ENCODE measurements at places on chromosomes 13 and 19.

DNA sequence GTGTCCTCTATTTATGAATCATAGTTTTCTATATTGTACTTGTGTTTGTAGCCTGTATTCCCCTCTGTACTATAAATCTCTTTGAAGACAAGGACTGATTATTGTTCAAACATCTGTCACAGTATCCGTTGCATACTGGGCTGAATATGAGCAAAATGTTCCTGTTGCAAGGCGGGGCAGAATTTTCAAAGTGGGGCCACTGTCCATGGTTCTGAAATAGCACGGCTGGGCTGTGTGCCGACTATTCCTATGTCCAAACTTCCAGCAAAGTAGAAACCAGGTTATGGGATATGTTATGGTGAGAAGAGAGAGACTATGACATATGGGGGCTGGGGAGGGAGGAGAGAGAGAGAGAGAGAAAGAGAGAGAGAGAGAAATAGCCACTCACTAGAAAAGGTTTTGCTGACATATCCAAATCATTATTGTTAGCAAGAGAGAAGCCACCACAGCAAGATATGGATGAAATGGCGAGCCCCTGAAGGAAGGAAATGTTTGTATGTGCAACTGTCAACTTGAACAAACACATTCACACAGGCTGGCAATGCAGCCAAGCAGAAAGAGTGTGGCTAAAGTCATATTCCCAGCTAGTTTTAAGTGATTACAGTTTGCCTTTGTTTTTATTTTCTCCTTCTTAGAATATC, 107.0 kb upstream of the GPR12 start:
- DNase-seq, result peak; percentile 36

DNA sequence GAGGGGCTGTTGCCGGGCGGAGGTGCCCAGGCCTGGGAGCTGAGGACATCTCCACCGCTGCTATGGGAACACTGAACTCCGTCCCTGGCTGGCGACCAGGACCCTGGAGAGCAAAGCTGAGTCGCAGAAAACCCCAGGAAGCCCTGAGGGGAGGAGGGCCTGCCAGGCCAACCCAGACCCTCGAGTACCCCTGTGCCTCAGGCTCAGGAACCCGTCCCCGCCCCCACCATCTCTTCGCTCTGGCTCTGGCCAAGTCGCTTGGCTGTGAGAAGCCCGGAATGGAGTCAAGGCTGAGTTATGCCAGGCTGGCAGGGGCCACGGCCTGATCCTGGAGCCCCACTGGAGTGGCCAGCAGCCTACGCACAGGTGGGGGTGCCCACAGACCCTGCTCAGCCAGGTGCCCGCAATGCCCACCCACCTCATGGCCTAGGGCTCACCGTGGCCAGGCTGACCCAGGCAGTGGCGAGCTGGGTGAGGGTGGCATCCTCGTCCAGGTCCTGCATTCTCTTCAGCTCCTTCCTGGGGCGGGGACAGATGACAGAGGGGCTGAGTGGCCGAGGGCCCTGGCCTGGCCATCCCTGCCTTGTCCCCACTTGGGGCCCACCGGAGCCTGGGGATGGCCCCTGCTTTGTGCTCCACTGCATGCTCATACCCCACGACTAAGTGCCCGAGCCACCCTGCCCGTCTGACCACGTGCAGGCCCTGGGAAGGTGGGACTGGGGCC, 8.5 kb upstream of the CERS1 start:
- DNase-seq, result no peak

- no peak for DNase-seq
Observed at GRCh38 chr13:111292710-111293485, 27.5 kb upstream of the TEX29 start.

DNA sequence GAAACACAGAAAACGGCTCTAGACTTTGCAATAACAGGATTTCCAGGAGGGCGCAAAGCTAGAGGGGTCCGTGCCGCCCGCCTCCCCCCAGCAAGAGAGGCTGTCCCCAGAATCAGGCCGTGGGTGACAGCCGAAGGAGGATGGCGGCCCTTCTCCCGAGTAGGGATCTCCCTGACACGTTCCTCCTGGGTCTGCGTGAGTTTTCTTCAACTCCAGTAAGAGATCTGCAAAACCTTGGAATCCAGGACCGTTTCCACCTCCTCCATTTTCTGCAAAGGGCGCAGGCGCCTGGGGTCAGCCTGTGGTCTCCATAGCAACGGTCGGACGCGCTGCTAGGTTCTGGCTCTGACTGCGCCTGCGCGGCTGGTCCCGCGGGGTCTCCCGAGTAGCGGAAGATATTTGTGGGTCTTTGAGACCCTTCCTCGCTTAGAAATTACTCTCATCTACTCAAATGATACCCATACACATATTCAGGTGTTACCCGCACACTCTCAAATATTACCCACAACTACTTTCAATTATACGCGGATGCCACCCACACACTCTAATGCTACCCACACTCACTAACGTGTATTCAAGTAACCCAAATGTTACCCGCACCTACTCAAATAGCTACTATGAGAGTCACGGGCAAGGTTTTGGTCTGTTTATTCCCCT, 2.1 kb downstream of the PNMA8C start:
- peak; percentile 87 for DNase-seq

- no peak for DNase-seq
Observed at GRCh38 chr19:45780448-45781213, 1.7 kb downstream of the DMPK start.

- no peak for DNase-seq
Observed at GRCh38 chr13:20360835-20361412, 128.8 kb upstream of the GJB6 start.

DNA sequence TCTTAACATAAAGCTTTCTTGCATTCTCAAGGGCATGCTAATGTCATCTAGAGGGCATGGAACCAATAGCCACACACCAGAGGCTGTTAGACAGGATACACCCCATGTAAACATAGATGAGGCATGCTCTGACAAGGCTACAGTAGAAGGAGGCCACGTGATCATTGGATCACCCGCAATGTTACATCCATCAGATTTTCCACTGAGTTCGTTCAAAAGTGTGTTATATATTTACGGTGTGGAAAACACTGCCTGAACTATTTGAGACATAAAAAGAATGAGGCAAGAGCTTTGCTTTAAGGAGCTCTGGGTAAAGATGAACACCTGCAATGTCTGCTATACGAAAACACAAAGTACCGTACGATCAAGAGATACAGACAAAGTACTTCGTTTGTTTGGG, 817.5 kb upstream of the SLC10A2 start:
- DNase-seq, result no peak
